Jurkat, Clone E6-1 (cell line): ENCODE measurements at places on chromosomes 11 and 22.

DNA sequence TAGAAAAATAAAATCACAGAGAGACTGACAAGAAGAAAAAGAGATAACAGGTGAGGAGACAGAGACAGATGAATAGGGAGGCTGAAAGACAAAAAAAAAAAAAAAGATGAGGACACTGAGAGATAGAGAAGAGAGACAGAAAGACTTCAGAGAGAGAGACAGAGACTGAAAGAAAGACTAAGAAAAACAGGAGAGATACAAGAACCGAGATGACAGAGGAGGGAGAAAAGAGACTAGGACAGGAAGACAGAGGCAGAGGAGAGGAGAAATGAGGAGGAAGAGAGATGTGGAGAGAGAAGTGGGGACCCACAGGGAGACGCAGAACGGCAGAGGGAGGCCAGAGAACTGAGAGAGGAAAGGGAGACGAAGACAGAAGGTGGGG is 771 bp downstream of the GPR83 start:
- DNase-seq, result no peak

DNA sequence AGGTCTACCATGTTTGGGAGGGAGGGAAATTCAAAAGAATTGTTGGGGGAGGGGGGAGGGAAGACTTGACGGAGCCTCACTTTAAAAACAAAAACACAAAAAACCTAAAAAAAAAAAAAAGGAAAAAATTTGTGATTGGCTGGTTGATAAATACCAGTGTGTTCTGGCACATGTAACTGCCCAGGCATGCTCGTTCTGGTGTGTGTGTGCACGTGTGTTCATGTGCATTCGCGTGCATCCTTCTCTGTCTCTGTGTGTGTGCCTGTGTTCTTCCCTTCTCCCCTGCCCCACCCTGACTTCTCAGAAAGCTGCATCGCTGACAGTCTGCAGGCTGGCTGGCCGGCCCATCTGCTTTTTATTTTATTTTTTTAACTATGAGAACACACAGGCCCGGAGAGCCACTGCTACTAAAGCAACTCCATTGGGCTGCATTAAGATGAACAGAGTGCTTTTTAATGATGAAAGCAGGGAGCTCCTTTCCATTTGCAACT is 22.6 kb upstream of the ADSL start:
- DNase-seq, result no peak

DNA sequence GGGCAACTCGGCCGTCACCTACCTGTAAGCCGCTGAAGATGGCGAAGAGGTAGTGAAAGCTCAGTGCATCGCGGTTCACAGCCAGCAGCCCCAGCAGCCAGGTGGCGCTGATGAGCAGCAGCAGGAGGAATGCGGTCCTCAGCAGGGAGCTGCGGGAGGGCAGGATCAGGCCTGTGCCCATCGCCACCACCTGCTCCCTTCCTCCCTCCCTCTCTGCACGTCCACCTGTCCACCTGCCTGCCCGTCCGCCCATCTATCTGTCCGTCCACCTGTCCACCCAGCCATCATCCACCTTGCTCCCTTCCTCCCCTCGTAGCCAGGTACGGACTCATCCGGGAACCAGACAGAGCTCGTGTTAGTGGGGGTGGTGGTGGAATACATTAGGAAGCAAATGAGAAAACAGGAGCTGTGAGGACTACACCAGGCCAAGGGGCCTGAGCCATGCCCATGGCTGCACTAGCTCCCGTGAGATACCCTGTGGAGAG is 32.2 kb downstream of the TRMU start:
- DNase-seq, result peak; percentile 17

DNA sequence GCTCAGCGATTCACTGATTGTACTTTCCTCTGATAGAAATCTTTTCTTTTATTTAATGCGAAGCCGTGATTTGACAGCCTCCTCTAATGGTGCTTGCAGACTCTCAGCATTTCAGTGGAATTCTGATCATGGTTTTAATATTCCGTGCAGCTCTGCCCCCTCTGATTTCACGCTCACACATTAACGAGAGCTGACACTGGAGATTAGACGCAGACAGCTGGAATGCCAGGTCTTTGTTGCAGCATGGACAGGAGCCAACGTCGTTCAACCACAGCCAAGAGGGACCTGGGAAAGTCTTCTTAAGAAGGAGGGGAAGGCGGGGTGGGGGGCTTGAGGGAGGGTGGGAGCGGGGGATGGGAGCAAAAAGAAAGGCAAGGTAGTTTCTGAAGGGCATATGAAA is 186.4 kb downstream of the BLID start:
- DNase-seq, result no peak

GRCh38 chr11:117443266-117444186 is 115.9 kb downstream of the CEP164 start:
- no peak for DNase-seq

DNA sequence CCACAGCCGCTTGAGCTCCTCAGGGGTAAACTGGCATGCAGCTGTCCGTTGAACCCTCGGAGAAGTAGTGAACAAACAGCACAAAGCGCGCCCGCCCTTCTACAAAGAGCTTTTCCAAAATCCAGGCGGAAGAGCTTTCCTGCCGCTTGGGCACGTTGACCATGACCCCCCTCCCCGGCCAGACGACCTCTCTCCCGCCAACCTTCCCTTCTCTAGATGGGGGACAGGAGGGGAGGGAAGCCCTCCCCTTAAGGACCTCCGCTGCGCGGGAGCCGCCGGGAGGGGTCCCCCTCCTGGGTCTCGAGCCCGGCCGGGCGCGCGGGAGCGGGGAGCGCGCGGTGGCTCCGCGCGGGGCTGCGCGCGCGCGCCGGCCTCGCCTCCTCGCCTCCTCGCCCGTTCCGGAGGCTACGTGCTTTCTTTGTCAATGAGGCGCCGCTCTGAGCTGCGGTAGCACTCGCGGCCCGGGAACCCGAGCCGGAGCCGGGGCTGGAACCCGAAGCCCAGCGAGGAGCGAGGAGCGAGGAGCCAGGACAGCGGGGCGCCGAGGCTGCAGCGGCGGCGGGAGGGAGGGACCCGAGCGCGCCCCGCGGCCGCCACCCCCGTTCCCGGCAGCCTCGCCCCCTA is 118.6 kb downstream of the HIPK3 start:
- DNase-seq, result no peak

DNA sequence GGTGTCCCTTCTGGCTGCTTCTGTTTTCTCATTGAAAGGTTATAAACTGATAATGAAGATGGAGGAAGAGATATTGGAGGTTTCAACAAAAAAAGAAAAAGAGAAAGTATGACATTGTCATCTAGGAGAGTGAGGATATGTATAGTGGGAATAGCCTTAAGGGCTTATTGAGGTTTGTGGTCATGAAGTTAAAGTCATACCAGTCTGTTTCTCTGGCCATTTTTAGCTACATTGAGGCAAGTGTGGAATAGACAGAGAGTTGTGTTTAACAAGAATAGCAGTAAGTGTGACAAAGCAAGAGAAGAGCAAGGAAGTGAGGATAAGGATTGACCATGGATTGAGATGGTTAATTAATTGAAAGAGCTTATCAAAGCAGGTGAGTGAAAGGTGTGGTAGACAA is 110.4 kb downstream of the ELP4 start:
- DNase-seq, result no peak

- no peak for DNase-seq
Measured at GRCh38 chr11:101061606-101062005, 68.0 kb downstream of the PGR start.

- no peak for DNase-seq
Measured at GRCh38 chr11:90208857-90209256, 14.0 kb downstream of the CHORDC1 start.

- DNase-seq, result no peak
Measured at GRCh38 chr11:10979529-10979928, 121.7 kb upstream of the ZBED5 start.

DNA sequence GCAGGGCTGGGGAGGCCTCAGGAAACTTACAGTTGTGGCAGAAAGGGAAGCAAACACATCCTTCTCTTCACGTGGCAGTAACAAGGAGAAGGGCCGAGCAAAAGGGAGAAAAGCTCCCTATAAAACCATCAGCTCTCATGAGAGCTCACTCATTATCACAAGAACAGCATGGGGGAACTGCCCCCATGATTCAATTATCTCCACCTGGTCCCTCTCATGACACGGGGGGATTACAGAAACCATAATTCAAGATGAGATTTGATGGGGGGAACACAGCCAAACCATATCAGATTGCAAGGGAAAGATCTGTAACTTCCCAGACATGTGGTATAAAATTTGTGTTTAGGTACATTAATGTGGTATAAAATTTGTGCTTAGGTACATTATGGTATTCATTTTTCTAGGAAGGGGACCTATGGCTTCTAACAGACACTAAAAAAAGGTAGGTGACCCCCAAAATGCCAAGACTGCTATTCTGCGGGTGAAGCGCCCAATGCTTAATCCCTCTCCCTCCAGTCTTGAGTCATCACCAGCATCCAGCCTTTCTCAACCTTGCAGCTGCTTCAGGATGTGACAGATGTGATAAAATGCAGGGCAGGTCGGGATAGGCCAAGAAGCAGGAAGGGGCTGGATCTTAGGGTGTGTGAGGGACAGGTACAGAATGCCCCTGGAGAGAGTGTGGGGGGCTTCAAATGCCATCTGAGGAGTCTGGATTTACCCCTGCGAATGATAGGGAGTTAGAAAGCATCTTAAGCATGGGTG is 57.7 kb upstream of the AMPD3 start:
- DNase-seq, result no peak

DNA sequence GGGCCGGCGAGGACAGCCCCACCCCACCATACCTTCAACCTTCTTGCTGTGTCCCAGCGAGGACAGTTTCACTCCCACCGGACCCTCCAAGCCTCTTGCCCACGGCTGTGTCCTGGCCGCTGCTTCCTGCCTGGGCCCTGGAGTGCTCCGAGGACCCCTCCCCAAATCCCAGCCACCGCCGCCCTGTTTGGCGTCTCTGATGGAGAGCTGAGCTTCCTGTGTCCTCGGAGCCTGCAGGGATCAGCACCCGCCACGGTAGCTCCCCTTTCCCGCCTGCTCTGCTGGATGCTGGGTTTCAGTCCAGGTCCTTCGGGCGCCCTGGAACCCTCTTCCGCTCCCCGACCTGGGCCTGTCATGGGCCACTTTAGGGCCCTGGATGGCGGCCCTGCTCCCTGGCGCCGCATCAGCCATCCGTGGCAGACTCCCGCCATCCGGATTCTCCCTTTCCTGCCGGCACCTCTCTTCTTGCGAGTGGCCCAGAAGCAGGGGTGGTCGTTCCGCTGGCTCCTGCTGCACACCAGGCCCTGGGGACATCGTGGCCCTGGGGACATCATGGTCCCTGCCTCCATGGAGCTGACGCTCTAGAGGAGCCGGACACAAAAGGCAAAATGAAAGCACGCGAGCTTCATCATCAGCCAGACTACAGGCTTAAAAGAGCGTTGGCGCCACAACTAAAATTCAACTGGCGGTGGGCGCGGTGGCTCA is 34.3 kb upstream of the GAL start:
- DNase-seq, result no peak

GRCh38 chr11:117724104-117724503 is 72.9 kb downstream of the DSCAML1 start:
- DNase-seq, result no peak

DNA sequence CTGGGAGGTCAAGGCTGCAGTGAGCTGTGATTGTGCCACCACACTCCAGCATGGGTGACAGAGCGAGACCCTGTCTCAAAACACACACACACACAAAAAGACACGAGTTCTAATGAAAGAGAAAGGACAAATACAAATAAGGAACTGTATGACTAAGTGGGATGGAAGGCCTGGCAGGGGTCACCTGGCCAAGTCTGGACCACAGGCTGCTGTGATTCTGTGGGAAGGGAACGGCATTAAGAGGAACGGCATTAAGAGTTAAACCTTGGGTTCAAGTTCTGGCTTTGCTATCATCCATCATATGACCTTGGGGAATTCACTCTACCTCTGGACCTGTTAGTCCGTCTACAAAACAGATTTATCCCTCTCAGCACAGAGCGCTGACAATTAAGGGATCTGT is 47.7 kb downstream of the LRFN4 start:
- no peak for DNase-seq

DNA sequence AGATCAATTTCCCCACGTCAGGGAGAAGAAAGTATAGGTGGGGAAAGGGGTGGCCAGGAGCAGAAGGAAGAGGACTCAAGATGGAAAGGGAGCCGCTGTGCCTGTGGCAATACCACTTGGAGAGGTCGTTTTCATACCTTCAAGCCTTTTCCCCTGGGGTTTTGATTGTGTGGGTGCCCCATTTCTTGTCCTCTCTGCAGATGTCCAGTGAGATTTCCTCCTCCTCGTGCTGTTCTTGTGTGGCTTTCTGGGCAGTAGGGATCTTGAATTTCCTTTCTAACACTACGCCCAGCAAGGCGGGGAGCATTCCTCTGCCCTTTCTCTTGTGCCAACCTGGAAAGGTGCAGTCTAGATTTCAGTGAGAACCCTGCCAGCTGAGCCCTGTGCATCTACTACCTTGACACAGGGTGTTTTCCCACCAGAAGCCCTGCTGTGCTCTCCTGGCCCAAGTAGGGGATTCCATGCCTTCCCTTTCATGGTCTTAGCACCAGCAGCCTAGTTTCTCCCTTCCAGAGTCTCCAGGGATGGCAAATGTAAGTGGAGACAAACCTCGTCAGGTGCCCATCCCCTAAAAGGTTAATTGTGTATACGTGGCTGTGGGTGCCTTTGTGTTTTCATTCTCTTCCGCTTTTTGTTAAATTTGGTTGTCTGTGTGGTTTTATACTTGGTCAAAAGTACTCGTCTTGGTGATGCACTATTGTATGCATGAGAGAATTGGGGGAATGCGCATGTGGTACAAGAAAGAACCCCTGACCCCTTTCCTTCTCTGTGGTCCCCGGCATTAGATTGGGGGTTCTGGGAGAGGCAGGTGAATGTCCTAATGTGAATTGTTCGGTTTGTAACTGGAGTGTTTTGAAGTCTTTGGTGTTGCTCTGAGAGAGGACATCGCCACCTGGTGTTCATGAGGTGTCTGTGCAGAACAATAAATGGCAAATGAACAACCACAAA is 71.4 kb upstream of the MPEG1 start:
- DNase-seq, result peak; percentile 62

GRCh38 chr22:45972889-45973253 is 4.1 kb downstream of the WNT7B start:
- no peak for DNase-seq

DNA sequence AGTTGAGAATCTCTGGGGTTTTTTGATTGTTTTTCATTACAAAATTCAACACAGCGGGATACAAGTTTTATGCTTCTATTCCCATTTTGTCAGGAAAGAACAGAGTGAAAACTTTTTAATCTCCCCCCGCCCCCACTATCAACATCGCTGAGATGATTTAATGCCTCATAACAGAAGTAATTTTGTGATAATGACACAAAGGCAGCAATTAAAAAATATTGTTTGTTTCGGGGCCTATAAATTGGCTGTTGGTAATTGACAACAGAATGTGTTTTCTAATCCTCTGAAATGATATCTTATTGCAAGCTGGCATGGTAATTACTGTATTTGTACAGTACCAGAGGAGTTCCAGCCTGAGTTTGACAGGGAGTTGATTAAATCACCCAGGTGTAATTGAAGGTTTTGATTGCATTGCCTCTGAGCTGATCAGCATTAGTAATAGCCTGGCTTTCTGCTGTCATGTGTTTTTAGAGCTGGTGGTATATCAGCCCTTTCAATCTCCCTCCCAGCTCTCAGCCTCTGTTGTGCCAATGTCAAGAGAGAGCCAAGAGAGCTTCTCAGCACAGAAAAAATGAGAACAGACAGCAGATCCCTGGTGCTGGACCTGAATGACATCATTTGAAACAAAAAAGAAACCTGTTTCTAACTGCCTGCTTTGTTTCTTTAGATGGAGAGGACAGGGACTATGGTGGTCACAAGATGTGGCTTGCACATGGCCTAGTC is 265.1 kb downstream of the FAM76B start:
- DNase-seq, result no peak

- DNase-seq, result no peak
Measured at GRCh38 chr22:36568846-36569245, 39.9 kb upstream of the EIF3D start.
